Thymus (tissue), 14 donors: ENCODE measurements at places on chromosomes 6 and 20.

GRCh38 chr20:3165473-3166337 lies 6.0 kb upstream of the FASTKD5 start:
- no peak for DNase-seq

DNA sequence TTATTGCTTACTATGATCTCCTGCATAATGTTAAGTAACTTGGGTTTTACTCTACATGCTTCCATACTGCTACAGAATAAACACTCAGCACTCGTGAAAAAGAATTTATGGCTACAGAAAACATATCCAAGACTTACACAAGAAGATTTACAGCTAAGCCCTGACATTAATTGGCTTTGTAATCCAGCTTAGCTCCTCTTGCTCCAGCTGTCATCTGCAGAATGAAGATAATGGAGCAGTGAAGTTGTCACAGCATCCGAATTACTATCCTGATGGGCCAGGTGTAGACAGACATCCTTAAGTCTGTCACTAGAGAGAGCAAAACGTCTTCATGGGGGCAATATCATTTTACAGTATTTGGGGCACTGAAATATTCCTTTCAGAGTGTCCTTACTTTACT lies 155.3 kb downstream of the PRKN start:
- DNase-seq: no peak

DNA sequence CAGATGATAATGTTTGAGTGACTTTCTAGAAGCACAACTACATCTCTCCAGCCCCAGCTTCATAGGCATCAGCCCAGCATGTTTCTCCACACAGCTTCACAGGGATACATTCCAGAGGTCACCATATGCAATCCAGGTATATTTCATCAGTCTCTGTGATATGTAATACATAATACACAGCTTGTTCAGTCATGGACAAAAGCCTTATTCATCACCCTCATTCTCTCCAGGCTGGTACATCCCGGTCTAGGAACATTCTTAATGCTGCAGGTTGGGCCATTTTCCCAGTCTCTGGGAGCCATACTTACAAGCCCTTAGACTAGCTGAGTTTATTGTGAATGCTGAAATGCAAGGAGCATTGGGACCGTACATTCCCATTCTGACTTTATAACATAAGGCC lies 169.4 kb downstream of the TMEM200A start:
- DNase-seq: no peak

DNA sequence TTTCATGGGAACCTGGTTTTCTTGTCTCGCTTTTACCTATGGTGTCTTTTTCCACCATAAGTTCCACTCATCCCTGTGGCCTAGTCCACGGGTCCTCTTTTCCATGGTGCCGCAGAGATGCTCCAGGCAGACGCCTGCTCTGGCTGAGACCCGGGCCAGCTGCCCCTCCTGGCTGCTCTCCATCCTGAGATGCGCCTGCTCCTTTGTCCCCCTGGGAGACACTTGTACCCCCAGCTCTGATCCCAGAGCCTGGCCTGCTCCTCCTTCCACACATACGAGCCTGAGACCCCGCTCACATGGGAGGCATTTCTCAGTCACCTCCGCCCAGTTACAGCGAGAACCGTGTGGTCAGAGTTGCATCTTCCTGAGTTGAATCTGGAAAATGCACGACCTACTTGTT lies 29.6 kb downstream of the RNASET2 start:
- no peak for DNase-seq

- DNase-seq: no peak
Observed at GRCh38 chr20:18712882-18713281, 100.7 kb upstream of the SCP2D1 start.

DNA sequence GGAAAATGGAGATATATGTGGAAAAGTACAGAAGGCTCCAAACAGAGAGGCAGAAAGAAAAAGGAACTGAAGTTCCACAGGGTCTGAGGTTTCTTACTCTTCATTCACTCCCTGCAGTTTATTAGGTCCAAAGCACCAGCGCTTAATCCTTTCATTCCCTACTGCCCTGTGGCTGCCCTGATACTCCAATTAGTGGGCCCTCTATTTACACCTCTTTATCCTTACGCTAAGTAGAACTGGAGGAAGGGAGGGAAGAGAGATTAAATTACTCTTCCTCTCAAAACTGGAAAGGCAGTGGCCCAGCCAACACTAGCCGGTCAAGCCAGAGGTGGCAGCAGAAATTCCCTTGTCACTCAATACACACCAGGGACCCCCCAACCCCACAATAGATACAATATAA lies 20.4 kb downstream of the TRERF1 start:
- DNase-seq: no peak

- no peak for DNase-seq
Observed at GRCh38 chr6:3748208-3749066, 3.1 kb downstream of the PXDC1 start.

- no peak for DNase-seq
Observed at GRCh38 chr6:153044295-153044694, 41.8 kb upstream of the MTRF1L start.

- DNase-seq: peak; percentile 23
Observed at GRCh38 chr20:35091816-35092523, 637 bp downstream of the TRPC4AP start.

GRCh38 chr6:151290877-151291721 lies 51.3 kb downstream of the AKAP12 start:
- DNase-seq: no peak

- no peak for DNase-seq
Observed at GRCh38 chr6:52104979-52105378, 17.6 kb upstream of the PKHD1 start.

DNA sequence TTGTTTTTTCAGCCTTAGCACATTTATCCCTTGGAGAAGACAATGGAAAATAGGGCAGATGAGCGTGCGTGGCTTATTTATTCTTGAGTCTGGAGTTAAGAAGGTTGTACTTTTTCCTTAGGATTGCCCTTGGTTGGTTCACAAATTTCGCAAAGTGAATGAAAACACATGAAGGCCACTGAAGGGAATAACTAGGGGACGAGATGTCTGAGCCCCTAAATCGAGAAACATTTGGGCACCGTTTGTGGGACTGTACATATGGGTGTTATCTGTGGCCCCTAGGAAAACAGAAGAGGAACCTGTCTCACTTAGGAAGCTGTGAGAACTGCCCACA lies 19.4 kb upstream of the TRIM27 start:
- no peak for DNase-seq

DNA sequence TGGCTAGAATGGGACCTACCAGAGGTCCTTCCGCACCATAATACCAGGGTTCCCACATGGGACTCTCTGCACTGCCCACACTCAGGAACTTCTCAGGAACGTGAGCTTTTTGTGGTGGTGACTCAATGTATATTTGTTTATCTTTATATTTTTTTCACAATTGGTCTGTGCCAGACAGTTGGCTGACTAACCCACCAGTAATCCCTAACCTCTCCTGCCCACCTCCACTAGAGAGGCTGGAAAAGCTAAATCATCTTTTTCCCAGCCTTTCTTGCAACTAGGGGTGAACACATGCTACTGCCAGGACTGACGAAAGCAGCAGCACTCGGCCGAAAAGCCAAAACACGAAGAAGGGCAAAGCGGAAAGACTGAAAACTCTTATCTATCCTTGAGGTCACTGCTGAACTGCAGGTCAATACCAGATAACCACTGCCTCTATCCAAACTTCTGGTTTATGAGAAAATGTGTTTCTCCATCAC lies 112.9 kb downstream of the TRERF1 start:
- no peak for DNase-seq

- no peak for DNase-seq
Observed at GRCh38 chr20:44005661-44006060, 91.0 kb downstream of the TOX2 start.

- DNase-seq: no peak
Observed at GRCh38 chr6:107554918-107555317, 65.0 kb downstream of the SOBP start.

DNA sequence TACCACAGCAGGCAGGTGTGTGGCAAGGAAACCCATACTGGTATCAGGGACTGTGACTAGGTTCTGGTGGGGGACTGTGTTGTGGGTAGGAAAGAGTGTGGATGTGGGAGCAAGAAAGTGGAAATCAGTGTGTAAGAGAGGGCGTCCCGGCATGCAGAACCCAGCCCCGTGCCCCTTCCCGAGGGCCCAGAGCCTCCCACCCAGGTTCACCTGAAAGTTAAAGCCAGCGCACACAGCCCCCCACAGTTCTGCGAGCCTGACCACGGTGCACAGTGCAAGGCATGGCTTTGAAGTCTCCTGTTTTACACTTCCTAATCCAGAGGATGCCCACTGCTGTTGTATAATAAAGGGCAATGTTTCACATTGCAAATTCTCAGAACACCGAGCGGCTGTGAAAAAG lies 22.7 kb downstream of the MAFB start:
- DNase-seq: no peak

GRCh38 chr20:57998981-57999464 lies 229.4 kb downstream of the ANKRD60 start:
- no peak for DNase-seq

- DNase-seq: no peak
Observed at GRCh38 chr6:90251295-90251992, 45.2 kb downstream of the BACH2 start.

GRCh38 chr6:126444659-126445273 lies 104.9 kb downstream of the CENPW start:
- DNase-seq: no peak

GRCh38 chr6:161639772-161640171 lies 365.9 kb upstream of the AGPAT4 start:
- DNase-seq: no peak

- DNase-seq: no peak
Observed at GRCh38 chr6:166604911-166605310, 18.4 kb upstream of the RAMACL start.

- DNase-seq: peak; percentile 6
Observed at GRCh38 chr20:33370291-33370690, 31.0 kb downstream of the CDK5RAP1 start.

GRCh38 chr20:36366623-36367369 lies 60.7 kb downstream of the DLGAP4 start:
- no peak for DNase-seq
